CD4-positive, alpha-beta T cell treated with Interleukin-6 at 100 ng/mL for 8 hours (primary cell): ENCODE measurements at places on chromosomes 3 and 15.

GRCh38 chr3:108096532-108097321 is 5.9 kb upstream of the CD47 start:
- DNase-seq: no peak

DNA sequence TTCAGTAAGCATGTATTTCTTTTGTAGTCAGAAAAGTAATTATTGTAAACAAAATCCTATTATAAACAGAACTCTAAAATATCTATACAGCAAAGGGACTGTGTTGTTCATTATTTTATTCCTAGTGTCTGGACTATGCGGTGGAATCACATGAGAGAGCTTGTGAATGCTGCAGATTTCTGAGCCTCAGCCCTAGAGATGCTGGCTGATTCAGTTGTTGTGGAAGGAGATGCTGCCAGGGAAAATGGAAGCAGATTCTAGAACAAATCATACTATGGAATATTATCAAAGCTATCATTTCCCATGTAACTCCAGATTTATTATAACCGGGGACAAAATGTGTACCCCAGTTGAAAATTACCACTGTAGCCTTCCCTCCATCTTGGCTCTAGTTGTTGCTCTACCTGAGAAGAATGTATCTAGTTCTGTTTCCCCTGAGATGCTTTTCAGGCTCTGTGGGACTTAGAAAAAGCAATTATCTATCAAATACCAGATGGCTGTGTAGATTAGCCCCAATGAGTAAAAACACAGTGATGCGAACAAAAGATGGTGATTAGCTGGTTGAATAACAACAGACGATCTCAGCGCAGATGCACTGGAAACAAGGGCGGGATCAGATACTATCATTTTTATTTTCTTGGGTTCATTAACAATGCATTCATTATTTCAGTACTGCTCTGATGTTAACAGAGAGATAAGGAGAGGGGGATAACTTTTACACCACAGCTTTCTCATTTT is 131.3 kb downstream of the TMEM108 start:
- no peak for DNase-seq

DNA sequence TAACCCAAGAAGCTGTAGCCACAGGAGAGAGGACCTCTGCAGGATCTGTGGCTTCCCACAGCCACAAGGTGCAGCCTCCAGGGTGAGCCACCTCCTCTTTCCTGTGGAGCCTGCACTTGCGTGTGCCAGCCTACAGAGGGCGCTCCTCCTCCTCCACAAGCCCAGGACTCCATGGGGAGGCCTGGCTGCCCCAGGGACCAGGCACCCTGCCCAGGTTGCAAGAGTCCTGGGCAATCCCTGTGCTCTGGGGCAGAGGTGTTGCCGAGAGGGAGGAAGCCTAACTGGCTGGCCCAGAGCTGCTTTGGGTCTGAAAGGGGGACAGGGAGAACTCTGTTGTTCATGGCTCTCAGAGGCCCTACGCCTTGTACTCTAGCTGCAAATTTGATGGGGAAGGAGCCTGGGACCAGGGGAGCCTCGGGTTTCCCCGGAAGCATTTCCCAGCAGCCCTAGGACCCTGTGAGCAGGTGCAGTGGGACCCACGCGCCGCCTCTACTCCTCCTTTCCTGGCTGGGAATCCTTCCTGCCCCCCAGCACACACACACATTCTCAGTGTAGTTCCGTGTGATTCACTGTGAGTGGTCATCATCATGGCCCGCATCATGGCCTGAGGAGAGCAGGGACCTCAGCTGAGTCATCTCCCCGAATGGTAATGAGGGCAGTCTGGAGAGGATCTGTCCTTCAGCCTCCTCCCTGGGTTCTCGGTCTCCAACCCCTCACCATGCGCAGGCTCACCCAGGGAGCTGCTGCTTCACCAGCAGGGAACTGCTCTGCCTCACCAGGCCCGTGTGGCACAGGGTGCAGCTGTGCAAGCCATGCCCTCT is 24.3 kb downstream of the TBC1D21 start:
- DNase-seq: peak; percentile 53

- DNase-seq: no peak
Observed at GRCh38 chr3:77051591-77051990, 11.7 kb downstream of the ROBO2 start.

DNA sequence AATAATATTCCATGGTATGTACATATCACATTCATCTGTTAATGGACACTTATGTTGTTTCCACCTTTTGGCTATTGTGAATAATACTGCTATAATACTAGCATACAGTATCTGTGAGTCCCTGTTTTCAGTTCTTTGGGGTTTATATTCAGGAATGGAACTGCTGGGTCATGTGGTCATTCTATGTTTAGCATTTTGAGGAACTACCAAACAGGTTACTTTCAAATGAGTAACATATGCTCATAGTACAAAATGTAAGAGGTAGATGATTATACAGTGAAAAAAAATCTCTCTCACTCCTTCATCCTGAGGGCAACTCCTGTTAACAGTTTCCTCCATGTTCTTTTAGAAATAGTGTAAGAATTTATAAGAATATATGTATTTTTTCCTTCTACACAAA is 162.2 kb downstream of the PLD1 start:
- DNase-seq: no peak

GRCh38 chr3:168808596-168808995 is 712.9 kb upstream of the GOLIM4 start:
- no peak for DNase-seq

GRCh38 chr3:197748597-197749314 is 927 bp upstream of the FYTTD1 start:
- DNase-seq: no peak

DNA sequence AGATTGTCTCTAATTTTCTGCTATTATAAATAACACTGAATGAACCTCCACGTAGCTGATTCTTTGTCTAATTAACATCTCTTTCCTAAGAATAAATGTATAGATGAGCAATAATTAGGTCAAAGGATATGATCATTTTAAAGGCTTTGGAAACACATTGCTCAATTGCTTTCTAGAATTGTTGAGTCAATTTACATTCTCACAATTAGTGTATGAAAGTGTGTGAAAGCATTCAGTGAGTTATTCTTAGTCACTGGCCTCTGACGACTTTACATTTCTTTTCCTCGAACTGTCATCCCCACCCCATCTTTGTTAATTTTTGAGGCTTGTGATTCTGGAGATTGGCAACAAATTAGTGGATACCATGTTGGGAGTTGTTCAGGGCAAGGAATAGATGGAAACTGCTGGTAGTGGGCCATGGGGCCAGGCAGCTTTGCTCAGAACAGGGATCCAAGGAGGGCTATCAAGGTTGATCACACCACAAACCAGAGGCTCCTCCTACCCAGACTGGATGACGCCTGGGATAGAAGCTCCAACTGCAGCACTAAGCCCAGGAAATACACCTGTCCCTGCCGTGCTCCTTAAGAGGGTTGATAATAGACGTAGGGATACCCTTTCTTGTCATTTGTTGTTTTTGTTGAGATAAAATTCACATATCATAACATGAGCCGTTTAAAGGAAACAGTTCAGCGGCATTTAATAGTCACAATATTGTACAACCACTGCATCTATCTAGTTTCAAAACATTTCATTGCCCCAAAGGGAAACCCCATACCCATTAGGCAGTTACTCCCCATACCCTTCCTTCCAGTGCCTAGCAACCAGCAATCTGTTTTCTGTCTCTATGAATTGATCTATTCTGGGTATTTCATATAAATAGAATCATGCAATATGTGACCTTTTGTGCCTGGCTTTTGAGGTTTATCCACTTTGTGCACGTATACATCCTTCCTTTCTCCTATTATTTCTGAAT is 27.9 kb downstream of the EIF1B start:
- no peak for DNase-seq

GRCh38 chr3:64901522-64901885 is 213.7 kb upstream of the ADAMTS9 start:
- DNase-seq: no peak

- no peak for DNase-seq
Observed at GRCh38 chr15:36884936-36885635, 215.3 kb downstream of the MEIS2 start.

- DNase-seq: no peak
Observed at GRCh38 chr15:25510146-25510545, 71.3 kb upstream of the UBE3A start.
